ENCODE measurements at places on chromosomes 6 and 20. TPM values are rescaled to one million over a fixed set of nuclear protein-coding genes. Genes with fewer than 3 reads are reported as not detected.

The SLC4A11 gene
- 1.1 TPM for polyA plus RNA-seq

DNA sequence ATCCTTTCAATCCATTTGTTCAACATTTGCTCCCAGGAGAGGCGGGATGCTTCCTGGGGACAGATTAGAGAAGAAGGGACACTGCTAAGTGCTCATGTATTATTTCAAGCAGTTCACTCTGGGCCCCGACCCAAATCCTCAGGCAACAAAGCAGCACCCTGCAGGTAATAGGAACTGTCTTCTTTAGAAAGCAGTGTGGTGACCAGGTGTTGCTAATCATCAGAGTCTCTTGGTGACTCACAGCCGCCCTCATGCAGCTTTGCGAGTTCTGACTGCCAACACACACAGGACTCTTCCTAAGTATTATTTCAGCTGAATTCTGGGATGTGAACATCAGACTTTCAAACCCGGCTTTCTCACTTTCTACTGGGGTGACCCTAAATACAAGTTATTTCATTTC is 356.4 kb downstream of the PRKN start:
- no peak for DNase-seq

- no peak for DNase-seq
Observed at GRCh38 chr6:3229566-3230178, 2.2 kb upstream of the TUBB2B start.

- DNase-seq = no peak
Observed at GRCh38 chr6:16676376-16676775, 84.9 kb downstream of the ATXN1 start.
